Activated T-cell treated with anti-CD3 and anti-CD28 coated beads, Interleukin-2, amount 50 U/mL, for 24 hours (primary cell): ENCODE measurements at places on chromosomes 7 and 10.

- H3K4me1 ChIP-seq: no peaks in the 10 kb centered on the region
- H3K36me3 ChIP-seq: peaks cover 26% of the 10 kb centered on the region
- DNase-seq: no peak
- H3K27ac ChIP-seq: no peak overlapping the region
Measured at GRCh38 chr10:132690401-132690800, 95.5 kb downstream of the NKX6-2 start.

GRCh38 chr10:4426866-4427265 is 399.1 kb upstream of the AKR1E2 start:
- H3K27ac ChIP-seq: no peak overlapping the region
- no peaks in the 10 kb centered on the region for H3K4me1 ChIP-seq
- no peak for DNase-seq
- no peak overlapping the region for H3K4me3 ChIP-seq
- no peaks in the 10 kb centered on the region for H3K36me3 ChIP-seq

- no peak overlapping the region for H3K27ac ChIP-seq
- no peak for DNase-seq
- H3K27me3 ChIP-seq: peaks cover 8% of the 10 kb centered on the region
- H3K4me3 ChIP-seq: no peak overlapping the region
Measured at GRCh38 chr7:156334636-156335035, 305.9 kb upstream of the RNF32 start.

DNA sequence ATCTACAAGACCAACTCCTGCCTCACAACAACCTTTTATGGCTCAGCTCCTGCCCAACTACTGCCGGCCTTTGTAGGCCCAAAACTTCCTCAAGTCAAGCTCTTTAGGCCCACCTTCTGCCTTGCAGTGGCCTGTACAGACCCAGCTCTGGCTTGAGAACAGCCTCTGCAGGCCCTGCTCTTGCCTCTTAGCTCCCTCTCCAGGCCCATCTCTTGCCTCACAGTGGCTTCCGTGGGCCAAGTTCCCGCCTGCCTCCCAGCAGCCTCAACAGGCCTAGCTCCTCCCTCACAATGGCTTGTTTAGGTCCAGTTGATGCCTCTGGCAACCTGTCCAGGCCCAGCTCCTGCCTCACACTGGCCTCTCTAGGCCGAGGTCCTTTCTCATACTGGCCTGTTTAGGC is 32.4 kb upstream of the VKORC1L1 start:
- peaks cover 2% of the 10 kb centered on the region for H3K4me1 ChIP-seq
- no peaks in the 10 kb centered on the region for H3K36me3 ChIP-seq
- no peak overlapping the region for H3K27ac ChIP-seq
- no peak overlapping the region for H3K4me3 ChIP-seq
- no peaks in the 10 kb centered on the region for H3K27me3 ChIP-seq

DNA sequence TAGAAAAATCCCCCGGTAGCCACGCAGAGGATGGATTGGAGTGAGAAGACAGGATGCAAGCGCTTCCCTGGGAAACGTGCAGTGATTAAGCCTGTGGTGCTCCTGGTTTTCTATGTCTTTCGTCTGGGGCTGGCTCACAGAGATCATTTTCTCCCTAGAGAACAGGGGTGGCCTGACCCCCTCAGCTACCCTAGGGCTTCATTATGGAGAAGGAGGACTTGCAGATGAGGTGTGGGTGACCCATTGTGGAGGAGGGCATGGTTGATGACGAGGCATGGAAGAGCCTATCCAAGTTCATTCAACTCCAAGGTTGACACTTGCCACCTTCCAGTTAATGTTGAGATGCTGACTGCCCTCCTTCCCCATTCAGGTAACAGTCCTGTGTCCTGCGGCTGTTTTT is 75.9 kb downstream of the VSTM4 start:
- DNase-seq: no peak
- no peak overlapping the region for H3K27ac ChIP-seq
- H3K4me1 ChIP-seq: no peaks in the 10 kb centered on the region
- H3K36me3 ChIP-seq: no peaks in the 10 kb centered on the region

GRCh38 chr10:5654218-5654755 is 12.1 kb downstream of the ASB13 start:
- no peak for DNase-seq
- H3K4me1 ChIP-seq: peaks cover 34% of the 10 kb centered on the region
- H3K4me3 ChIP-seq: no peak overlapping the region
- peaks cover 6% of the 10 kb centered on the region for H3K36me3 ChIP-seq
- no peaks in the 10 kb centered on the region for H3K27me3 ChIP-seq

- no peak for DNase-seq
- H3K4me3 ChIP-seq: no peak overlapping the region
- no peak overlapping the region for H3K27ac ChIP-seq
- no peaks in the 10 kb centered on the region for H3K4me1 ChIP-seq
- no peaks in the 10 kb centered on the region for H3K27me3 ChIP-seq
Measured at GRCh38 chr7:124263232-124263827, 230.5 kb upstream of the TMEM229A start.

- H3K36me3 ChIP-seq: no peaks in the 10 kb centered on the region
- DNase-seq: peak; percentile 43
- peak overlapping the region; percentile 37 for H3K27ac ChIP-seq
- no peaks in the 10 kb centered on the region for H3K27me3 ChIP-seq
- H3K4me1 ChIP-seq: peaks cover 59% of the 10 kb centered on the region
Measured at GRCh38 chr10:79146611-79147130, 77.9 kb downstream of the ZMIZ1 start.

- H3K4me1 ChIP-seq: peaks cover 58% of the 10 kb centered on the region
- H3K36me3 ChIP-seq: no peaks in the 10 kb centered on the region
- peaks cover 21% of the 10 kb centered on the region for H3K27me3 ChIP-seq
Measured at GRCh38 chr7:75776295-75776971, 4.4 kb upstream of the CCL26 start.

GRCh38 chr10:56633876-56634452 is 272.9 kb upstream of the ZWINT start:
- no peak overlapping the region for H3K4me3 ChIP-seq
- no peak overlapping the region for H3K27ac ChIP-seq
- H3K27me3 ChIP-seq: no peaks in the 10 kb centered on the region
- no peaks in the 10 kb centered on the region for H3K36me3 ChIP-seq
- no peaks in the 10 kb centered on the region for H3K4me1 ChIP-seq

DNA sequence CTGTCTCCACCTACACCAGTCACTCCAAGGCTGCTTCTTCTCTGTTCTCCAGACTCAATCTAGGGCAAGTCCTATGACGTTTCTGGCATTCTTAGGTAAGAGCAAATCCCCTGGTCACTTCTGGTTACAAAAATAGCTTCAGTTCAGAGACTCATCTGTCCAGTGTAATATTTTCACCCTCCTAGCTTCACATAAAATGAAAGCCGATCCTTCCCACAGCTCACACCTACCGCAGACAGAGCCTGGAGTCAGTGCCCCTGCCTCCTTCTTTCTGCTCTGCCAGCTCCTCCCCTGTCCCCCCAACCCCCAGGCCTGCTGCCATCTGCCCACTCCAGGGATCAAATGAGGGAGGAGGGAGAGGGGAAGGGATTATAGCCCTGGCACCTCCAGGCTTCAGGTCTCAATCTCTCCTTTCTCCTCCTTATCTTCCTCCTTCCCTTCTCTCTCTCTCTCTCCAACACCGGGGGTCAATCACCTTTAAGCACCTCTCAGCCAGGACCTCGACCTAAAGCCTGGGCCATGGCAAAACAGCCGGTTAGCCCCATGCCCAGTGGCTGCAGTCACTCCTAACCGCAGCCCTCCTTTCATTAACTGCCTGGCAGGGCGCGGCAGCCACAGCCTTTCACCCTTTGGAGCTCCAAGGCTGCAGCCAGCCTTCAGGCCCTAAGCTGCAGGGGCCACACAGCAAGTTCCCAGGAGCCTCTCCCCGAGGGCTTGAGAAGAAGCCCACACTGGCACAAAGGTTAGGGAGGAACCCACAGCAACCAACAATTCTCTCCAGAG is 292.6 kb upstream of the MGMT start:
- no peaks in the 10 kb centered on the region for H3K4me1 ChIP-seq
- H3K27me3 ChIP-seq: peaks cover 7% of the 10 kb centered on the region
- DNase-seq: no peak
- no peak overlapping the region for H3K27ac ChIP-seq
- no peaks in the 10 kb centered on the region for H3K36me3 ChIP-seq

DNA sequence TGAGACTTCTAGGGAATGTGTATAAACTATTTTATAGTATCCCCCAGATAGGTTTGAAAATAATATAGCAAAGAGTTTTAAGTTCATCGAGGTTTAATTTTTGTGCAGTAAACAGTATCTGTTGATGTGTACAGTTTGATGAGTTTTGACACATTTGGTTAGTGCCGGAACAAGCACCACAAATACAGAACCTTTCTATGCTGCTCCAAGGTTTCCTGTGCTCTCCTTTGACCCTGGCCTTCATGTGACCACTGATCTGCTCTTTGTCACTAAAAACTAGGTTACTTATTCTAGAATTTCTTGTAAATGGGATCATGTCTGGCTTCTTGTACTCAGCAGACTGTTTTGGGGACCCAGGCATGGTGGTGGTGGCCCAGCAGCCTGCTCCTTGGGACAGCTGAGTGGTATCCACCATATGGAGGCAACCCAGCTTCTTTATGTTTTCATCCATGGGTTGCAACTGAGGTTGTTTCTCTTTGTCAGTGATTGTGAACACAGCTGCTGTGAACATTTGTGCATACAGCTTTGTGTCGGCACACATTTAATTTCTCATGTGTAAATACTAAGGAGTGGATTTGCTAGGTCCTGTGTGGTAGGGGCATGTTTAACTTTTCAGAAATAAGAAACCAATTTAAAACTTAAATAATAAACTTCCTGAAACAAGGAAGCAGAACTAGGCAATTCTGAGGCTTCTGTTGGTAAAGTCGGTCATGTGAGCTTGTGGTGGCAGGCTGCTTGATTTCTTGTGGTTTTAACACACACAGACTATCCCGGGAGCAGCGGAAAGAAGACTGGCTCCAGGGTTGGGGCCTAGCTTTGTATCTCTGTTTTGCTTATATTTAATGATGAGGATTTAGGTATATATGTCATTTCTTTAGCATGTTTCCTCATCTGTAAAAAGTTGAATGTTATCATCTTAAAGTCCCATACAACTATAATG is 219.4 kb downstream of the ABCA13 start:
- no peaks in the 10 kb centered on the region for H3K36me3 ChIP-seq
- no peak overlapping the region for H3K4me3 ChIP-seq
- H3K27me3 ChIP-seq: no peaks in the 10 kb centered on the region

DNA sequence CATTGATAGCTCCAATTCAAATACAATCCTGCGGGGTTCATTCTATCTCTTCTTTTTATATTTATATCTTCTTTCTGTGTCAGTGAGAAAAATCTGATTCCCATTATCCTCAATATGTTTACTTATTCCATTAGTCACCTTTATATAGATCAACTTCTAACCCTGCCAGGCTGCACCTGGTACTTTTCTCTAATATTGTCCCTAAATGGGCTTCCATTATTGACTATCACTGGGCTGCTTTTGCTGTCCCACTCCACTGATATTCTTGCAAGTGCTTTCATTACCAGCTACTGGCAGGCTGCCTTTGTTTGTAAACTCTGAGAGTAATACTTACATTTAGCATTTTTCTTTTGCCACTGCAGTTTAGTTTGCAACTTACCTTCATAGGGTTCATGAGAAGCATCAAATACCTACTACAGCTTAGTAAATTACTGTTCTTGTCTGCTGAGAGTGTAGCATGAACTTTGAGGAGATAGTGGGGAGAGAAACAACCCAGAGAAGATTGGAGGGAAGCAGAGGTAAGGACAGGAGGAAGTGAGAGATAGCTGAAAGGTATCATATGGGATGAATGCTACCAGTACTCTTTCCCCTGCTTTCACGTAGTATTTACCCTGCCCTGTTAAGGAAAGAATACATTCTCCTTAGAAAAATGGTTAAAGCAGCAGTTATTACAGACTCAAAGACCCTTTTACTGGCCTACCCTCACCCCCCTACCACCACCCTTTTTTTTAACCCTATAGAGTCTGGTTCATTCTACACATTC is 119.1 kb downstream of the PHTF2 start:
- peaks cover 29% of the 10 kb centered on the region for H3K36me3 ChIP-seq
- no peak overlapping the region for H3K4me3 ChIP-seq
- peaks cover 5% of the 10 kb centered on the region for H3K4me1 ChIP-seq

DNA sequence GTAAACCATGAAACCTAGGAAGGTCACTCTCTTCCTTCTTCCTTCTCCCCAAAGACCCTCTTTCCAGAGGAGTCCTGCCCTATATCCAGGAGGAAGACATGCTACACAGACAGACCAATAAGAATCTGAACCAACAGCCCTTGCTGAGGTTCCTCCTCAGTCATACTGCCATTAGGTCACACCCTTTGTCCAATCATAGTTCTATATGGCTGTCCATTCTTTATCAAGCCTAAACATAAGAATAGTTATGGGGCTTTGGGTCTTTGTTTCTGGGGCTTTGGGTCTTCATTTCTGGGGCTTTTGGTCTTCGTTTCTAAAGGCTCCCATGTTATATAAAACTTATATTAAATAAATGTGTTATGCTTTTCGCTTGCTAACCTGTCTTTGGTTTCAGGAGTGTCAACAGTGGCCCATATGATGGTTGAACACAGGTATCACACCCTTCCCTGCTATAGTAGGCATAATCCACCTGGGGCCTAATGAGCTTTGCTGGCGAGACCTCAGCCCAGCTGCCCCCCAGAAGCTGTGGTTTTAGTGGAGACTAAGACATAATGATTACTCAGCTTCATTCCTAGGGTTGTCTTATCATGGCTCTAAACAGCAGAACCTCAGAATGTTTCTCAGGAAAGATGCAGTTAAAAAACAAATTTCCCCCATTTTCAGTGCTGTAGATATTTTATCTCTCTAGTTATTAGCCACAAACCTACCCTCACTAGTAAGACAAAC is 91.6 kb downstream of the ELMO1 start:
- peaks cover 91% of the 10 kb centered on the region for H3K4me1 ChIP-seq
- no peaks in the 10 kb centered on the region for H3K27me3 ChIP-seq
- H3K27ac ChIP-seq: peak overlapping the region; percentile 75
- no peak for DNase-seq
- H3K36me3 ChIP-seq: peaks cover 14% of the 10 kb centered on the region

GRCh38 chr10:3566627-3567026 is 218.4 kb downstream of the KLF6 start:
- H3K27ac ChIP-seq: no peak overlapping the region
- peaks cover 24% of the 10 kb centered on the region for H3K4me1 ChIP-seq
- H3K27me3 ChIP-seq: no peaks in the 10 kb centered on the region
- no peak overlapping the region for H3K4me3 ChIP-seq

- H3K27me3 ChIP-seq: peaks cover 29% of the 10 kb centered on the region
- H3K4me3 ChIP-seq: no peak overlapping the region
- H3K4me1 ChIP-seq: no peaks in the 10 kb centered on the region
- DNase-seq: no peak
- no peak overlapping the region for H3K27ac ChIP-seq
Measured at GRCh38 chr10:123485341-123485960, 180.7 kb upstream of the GPR26 start.
